ENCODE measurements at places on chromosomes 11 and 22. TPM values are rescaled to one million over a fixed set of nuclear protein-coding genes. Genes with fewer than 3 reads are reported as not detected.

VSTM5 gene
- total RNA-seq: 0.36 TPM

APOL5 gene
- not detected for total RNA-seq

OR2AG1 gene
- total RNA-seq: not detected

SLC22A6 gene
- total RNA-seq: not detected

FXYD2 gene
- not detected for total RNA-seq

PATE2 gene
- 0.36 TPM for total RNA-seq

APOA4 gene
- total RNA-seq: not detected

TSSK2 gene
- not detected for total RNA-seq

SLC22A8 gene
- not detected for total RNA-seq

EEF1G gene
- total RNA-seq: 1,049 TPM

RIMBP3B gene
- total RNA-seq: 0.29 TPM

ANKK1 gene
- not detected for total RNA-seq

DMC1 gene
- total RNA-seq: 3.3 TPM

FIBP gene
- 151 TPM for total RNA-seq

GUCY1A2 gene
- total RNA-seq: under 0.01 TPM

SOX10 gene
- total RNA-seq: not detected

NCF4 gene
- 0.36 TPM for total RNA-seq

ELFN2 gene
- 0.29 TPM for total RNA-seq

C1QTNF4 gene
- not detected for total RNA-seq

ELP4 gene
- 16.3 TPM for total RNA-seq

TMEM86A gene
- 4.1 TPM for total RNA-seq

Data from osteoblast (primary cell).